ENCODE measurements at places on chromosomes 4 and X.

GRCh38 chrX:115487608-115488007 is 73.4 kb upstream of the PLS3 start:
- DNase-seq: no peak

GRCh38 chr4:8132400-8132799 is 26.2 kb downstream of the ABLIM2 start:
- no peak for DNase-seq

GRCh38 chr4:174119051-174119450 is 164.4 kb downstream of the FBXO8 start:
- no peak for DNase-seq

DNA sequence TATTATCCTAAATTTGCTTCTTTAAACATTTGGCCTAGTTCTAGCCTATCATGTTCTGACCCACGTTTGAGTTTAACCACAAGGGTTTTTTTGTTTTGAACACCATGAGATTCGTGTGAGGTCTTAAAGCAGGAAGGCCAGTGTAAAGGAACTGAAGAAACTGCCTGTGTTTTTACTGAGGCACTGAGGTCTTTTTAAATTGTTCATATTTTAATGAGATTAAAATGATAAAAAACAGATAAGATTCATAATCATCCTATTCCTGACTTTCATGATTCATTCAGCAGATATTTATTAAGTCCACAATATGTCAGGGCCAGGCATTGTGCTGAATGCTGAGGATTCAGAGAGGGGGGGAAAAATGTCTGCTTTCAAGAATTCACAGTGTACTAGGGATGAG is 3.2 kb downstream of the RPS6KA3 start:
- DNase-seq: no peak

- no peak for DNase-seq
Observed at GRCh38 chr4:120316416-120316815, 249.8 kb upstream of the MAD2L1 start.

DNA sequence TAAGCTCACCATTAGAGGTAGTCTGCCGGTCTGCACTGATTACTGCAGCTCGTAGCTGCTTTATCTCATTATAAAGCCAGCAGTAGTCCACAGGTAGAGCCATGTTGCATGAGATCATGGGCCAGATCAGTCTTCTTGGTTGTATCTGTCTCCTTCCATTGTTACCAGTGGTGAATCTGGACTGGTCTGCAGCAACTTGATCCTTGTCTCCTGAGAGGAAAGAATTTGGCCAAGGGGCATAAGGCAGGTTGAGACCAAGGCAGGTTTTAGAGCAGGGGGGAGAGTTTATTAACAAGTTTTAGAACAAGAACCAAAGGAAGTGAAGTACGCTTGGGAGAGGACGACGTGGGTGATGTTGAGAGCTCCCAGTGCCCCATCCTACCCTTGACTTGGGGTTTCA is 228.5 kb downstream of the STIM2 start:
- DNase-seq: no peak

DNA sequence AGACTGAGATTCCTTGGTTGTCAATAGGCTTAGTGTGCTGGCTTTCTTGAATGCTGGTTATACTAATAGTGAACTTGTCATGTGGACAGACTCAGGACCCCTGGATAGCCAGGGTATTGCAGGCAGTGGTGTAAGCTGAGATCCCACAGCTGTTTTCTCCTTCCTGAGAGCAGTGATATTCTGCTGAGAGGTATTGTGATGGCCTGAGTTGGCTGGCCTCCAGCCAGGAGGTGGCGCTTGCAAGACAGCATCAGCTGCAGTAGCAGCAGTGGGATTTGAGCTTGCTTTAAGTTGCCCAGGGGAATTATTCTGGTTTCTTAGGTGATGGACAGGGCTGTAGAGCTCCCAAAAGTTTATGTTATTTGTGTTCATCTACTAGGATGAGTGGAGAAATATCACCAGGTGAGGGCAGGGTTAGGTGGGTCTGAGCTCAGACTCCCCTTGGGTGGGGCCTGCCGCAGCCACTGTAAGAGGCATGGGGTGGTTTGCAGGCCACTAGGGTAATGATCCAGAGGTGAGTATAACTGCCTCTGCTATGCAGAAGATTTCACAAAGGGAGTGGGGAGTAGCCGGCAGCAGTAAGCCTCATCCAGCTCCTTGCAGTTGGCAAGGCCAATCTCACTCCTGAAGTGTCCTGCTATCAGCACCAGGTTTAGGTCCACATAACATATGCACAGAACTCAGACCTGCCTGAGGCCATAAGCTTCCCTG is 66.2 kb downstream of the IL15 start:
- DNase-seq: no peak

- no peak for DNase-seq
Observed at GRCh38 chrX:155022585-155022984, at the start of gene F8. Gene F8 (minus strand): TSS chrX:155022723. CDS start chrX:155022552, 171 bp downstream.

DNA sequence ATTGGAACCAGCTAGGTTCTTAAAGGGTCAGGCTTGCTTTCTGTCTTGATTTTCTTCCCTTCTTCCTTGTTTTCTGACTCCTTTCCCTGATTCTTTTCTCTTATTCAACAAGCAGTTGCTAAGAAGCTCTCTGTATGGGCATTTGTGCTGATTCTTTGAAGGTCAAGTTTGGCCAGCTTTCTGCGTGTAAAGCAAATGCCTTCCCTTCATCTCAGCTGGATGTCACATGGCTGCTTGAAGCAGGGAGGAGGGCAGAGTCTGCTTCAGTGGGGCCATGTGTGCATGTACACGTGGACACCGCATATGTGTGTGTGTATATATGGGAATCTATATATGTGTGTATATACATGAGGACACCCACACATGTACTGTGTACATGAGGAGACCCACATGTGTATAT is 139.9 kb upstream of the ATP6AP2 start:
- DNase-seq: no peak

DNA sequence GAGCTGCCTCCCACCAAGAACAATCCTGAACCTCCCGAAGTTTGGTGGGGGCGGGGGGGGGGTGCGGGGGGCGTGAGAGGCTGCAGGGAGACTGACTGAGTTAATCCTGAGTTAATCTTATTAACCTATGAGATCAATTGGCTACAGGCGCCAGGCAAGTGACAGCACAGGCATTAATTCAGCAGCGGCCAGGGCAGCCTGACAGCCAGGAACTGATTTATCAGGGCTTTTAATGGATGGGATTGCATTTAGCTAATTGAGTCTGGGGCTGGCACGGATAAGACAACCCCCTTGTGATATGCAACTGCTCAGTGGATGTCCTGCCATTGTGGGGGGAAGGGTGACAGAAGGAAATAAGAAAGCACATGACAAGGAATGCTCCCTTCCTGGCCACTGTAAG is 16.3 kb downstream of the RTL5 start:
- no peak for DNase-seq

DNA sequence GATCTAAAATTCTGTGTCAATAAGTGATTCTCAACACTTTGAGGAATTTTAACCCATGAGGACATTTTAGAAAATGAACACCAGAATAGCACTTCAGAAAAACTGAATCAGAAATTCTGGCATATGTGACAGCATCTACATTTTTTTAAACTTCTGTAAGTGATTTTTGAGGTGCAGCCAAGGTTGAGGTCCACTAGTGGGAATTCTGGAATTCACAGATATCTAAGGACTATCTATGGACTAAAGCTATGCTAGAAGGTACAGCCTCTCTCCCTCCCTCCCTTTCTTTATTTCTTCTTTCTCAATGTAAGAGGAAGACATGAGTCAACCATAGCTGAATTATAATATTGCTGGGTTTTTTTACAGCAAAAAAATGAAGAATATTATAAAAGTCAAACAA is 508.2 kb upstream of the ATOH1 start:
- no peak for DNase-seq

DNA sequence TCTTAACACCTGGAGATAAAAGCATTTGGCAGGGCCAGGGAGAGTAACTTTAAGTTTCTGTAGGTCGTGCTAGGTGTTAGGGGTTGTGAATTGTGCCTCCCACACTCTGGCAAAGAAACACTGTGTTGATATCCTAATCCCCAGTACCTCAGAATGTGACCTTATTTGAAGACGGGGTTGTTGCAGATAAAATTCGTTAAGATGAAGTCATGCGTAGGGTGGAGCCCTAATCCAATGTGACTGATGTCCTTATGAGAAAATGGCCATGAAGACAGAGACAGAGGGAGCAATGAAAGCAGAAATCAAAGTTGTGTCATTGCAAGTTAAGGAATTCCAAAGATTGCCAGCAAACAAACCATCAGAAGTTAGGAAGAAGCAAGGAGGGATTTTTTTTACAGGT is 40.5 kb upstream of the BBS12 start:
- DNase-seq: no peak

DNA sequence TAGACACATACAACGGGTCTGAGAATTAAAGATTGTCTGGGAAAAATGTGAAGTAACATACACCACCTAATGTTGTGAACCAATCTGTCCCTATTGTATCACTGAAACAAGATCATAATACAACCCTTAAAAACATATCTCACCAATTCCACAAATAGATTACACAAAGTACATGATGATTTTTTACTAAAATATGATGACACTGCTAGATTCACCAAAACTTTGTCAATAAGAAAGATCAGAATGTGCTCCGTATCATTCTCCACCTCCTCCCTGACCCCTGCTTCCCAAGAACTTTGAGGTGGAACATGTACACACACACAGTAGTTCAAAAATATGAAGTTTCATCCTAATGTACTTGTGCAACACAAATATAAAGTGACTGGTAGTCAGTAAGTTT is 862.0 kb downstream of the PCDH18 start:
- DNase-seq: no peak

DNA sequence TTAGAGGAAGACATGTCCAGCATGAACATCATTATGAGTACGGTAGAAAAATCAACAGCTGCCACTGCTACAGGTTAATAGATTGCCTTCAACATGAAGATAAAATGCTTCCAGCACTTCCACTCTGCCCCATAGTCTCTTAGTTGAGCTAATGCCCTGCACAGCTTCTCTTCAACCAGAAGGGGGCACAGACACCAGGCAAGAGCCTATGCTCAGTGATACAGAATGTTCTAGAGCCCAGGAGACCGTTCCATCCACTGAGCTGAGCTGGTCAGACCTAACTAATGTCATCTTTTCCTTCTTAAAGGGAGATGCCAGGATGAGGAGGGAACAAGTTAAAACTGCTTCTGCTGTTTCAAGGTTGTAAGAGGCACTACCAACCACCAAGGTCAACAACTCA is 42.2 kb downstream of the SMIM10L2A start:
- no peak for DNase-seq

DNA sequence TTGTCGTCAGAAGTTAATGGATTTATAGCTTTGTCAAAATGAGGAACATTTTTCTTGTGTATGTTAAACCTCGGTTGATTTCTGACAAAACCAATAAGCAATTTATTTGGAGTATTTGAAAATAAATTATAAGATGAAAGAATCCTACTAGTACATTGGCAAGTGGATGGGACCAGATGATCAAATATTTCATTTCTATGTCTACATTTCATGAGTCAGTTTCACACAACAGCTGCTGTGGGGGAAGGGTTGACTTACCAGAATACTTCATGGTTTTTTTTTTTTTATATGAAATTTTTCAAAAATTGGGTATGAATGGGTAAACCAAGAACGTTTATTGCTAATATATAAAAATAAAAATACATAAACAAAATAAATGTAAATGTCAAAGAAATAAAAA is 39.4 kb downstream of the RAPGEF2 start:
- DNase-seq: no peak

GRCh38 chr4:151223465-151223864 is 53.5 kb upstream of the PRSS48 start:
- DNase-seq: no peak

DNA sequence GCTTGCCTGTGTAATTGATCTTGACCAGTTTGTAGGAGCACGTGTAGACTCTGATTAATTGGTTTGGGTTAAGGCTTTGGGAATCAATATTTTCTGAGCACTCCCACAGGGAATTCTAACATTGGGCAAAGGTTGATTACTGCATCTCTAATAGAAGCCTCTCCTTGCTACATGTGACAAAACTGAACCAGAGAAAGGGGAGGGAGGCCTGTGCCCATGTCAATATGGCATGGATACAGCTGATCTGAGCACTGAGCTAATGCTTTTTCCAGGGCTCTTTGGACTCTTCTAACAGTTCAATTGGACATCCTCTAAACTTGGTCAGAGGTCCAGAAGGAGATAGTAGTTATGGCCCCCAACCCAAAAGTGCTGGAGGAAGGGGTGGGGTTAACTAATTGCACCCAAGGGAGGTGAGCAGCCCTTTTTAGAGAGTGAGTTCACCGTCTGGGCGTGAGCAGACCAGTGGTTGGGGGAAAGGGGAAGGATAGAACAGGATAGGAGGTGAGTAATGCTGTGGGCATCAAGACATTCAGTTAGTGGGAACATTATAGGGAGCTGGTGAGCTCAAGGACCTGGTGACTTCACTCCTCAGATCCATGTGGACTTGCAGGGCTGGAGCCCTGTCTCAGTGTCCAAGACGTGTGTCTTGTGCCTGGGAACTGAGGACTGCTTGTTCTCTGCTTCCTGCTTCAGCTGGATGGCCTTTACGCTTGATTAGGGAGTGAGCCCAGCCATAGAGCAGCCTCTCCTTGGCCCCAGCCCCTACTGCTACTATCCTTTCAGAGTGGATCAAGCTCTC is 22.8 kb downstream of the MSN start:
- DNase-seq: no peak

- DNase-seq: no peak
Observed at GRCh38 chr4:12595986-12596385, 888.2 kb downstream of the RAB28 start.

DNA sequence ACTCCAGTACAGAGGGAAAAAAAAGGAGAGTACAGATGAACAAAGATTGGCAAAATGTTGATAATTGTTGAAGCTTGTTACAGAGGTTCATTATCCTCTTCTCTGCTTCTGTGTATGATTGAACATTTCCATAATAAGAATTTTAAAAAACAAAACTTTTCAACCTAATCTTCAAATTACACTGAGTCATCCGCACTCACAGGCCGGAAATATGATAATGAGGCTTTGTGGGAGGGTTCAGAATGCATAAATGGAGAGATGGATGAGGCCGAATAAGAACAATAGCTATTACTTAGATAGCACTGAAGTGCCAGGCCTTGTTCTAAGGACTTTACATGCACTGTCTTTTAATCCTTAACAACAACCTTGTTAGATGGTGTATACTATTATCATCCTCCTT is 4.6 kb upstream of the ERCC6L start:
- DNase-seq: no peak

DNA sequence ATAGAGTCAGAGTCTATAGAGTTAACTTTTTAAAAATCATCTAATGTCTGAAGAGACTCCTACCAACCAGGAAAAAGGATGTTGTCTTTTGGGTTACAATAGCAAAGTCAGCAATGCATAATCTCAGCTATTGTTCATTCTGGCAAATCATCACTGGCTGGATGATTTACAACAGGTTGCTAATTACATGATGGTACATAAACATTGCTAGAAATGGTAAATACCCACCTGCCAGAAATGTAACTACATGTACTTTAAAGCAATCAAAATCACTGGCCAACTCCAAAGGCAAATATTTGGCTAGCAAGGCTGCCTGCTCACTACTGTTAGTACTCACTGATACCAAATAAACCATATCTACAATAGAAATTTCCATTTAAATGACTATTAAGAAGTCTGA is 91.1 kb downstream of the PPP3CA start:
- no peak for DNase-seq

DNA sequence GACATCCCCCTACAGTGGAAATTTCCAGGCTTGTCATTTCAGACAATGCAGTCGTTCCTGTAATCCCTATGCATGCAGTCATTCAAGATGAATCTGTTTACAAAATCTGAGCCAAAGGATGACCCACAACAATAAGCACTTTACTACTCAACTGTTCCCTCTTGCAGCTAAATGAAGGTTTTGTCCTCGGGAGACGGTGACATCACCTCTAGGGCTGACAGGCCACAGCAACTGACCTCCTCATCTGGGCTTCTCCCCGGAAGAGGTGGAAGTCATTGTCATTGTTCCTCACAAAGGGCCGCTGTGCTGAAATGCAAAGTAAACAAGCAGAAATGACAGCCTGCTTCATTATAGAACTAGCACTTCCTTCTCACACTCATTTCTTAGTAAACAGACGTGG is 29.2 kb downstream of the CLRN2 start:
- DNase-seq: no peak
